ENCODE measurements at places on chromosomes 2 and 18.

- peak; percentile 51 for DNase-seq
Measured at GRCh38 chr18:46481048-46481846, 175.8 kb downstream of the LOXHD1 start.

- DNase-seq: no peak
Measured at GRCh38 chr2:235573331-235574221, 79.7 kb downstream of the AGAP1 start.

DNA sequence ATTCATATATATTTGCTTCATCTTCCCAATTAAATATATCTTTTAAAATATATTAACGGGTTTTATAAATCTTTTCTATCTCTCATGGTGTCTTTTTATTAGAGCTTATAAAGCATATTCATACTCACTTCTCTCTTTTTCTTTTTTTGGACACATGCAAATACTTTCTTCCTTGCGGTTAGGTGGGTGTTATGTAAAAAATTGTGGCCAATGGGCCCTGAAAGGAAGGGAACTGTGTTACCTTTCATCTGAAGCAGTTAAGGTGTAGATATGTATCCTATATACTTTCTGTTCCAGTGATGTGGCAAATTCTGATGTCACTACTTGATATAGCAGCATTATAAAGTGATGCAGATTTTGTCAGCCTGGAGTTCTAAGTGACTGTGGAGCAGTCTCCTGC lies 714.5 kb downstream of the PLCL1 start:
- no peak for DNase-seq

- no peak for DNase-seq
Measured at GRCh38 chr2:238868067-238868524, 20.2 kb downstream of the TWIST2 start.

DNA sequence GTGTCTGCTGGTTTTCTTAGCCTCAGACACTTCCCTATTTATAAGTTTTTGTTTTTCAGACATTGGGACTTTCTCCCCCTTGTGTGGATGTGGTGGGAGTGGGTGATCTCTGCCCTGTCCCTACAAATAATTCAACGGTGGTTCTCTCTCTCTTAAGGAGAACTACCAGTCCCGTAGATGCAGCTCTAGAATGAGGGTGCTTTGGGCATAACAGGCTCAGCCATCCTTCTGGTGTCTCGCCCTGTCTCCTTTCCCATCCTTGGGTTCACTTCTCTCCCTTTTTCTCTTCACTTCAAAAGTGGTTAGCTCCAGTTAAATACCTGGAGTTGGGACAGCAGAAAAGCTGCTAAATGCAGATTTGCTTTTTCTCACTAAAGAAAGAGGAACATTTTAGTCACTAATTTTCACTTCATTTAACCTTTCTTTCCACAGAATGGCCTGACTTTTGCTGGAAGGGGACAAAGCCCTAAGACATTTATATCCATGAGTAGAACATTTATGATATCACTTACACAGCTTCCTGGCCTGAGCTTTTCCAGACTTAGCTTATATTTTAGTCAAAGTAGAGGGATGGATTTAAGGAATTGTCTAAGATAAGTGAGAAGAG lies 121.2 kb upstream of the CXCR4 start:
- no peak for DNase-seq

DNA sequence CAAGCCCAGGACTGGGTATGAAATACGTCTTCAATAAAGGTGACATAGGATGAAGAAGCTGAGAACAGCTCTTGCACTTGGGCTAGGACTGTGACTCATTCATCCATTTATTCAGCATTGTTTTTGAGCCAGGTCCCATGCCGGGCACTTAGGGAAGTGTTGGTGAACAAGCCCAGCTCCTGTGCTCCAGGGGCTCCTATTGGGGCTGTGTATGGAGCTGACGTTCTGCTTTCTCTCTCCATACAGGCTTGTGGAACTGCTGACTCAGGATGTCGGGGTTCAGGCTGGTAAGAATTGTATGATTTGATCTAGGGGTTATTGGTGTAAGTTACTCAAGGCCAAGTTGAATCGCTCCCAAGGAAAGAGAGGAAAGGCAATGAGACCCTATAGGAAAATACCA lies 24.0 kb downstream of the MYO7B start:
- no peak for DNase-seq

GRCh38 chr2:137380610-137381009 lies 583.7 kb upstream of the HNMT start:
- DNase-seq: no peak

DNA sequence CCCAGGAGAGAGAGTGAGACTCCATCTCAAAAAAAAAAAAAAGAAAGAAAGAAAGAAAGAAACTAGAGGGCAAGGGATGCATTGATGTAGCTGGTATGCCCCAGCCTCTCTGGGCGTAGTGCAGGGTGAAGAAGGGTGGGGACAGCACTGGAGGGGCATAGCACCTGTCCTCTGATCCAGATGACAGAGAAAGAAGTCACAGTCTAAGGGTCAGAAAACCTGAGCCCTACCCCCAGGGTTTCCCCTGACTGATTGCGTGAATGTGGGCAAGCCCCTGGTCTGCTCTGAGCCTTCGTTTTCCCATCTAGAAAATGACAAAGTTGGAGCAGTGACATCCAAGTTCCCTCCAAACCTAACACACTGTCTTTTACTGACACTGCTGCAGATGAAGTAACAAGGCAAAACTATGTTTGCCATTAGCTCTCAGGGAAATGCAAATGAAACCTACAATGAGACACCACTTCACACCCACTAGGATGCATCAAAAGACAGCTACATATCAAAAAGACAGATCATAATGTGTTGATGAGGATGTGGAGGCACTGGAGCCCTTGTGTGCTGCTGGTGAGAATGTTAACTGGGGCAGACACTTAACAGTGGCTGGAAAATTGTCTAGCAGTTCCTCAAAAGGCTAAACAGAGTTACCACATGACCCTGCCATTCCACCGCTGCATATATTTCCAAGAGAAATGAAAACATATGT lies 19.5 kb upstream of the YWHAQ start:
- no peak for DNase-seq

- DNase-seq: no peak
Measured at GRCh38 chr2:22942441-22942840, 442.5 kb upstream of the KLHL29 start.

GRCh38 chr2:84077496-84077895 lies 381.6 kb downstream of the SUCLG1 start:
- DNase-seq: no peak

- DNase-seq: no peak
Measured at GRCh38 chr2:18912225-18912888, 323.0 kb upstream of the NT5C1B start.

GRCh38 chr18:32317651-32318050 lies 127.8 kb downstream of the MEP1B start:
- DNase-seq: no peak

- DNase-seq: no peak
Measured at GRCh38 chr2:67773851-67774250, 289.0 kb downstream of the C1D start.

DNA sequence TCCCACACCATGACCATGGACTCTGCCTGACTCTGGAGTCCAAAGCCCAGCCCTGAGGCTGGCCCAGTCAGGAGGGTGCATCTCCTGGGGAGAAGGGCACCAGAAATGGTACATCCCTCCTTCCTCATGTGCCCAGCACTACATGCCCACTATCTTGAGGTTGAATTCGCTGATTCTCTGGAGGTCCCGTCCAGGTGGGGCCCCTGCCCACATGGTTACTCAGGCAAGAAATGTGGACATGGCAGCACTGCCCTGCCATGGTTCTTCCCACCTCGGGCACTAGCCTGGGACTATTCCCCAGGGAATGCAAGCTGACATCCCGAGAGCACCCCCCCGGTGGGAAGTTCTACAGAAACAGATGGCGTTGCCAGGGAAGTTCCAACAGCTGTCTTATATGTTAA lies 15.3 kb upstream of the HES6 start:
- no peak for DNase-seq

DNA sequence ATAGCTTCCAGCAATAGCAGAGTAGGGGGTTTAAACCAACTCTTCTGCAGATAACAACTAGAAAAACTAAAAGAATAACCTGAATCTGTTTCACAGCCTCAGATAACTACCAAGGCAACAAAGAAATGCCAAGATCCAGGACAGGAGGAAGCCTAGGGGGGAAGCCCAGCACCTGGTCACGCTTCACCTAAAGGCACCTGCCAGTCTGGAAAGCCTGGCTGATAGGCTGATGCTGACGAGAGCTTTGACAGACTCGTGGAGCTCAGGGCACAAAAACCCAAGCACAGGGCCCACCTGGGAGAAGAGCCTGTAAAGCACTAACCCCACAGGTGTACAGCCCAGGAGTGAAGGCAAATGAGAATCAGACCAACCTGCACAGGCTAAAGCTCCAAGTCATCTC lies 22.6 kb downstream of the EIPR1 start:
- no peak for DNase-seq

- no peak for DNase-seq
Measured at GRCh38 chr2:8628179-8628865, 53.5 kb upstream of the ID2 start.

- no peak for DNase-seq
Measured at GRCh38 chr2:185978634-185979407, 240.2 kb downstream of the FSIP2 start.

DNA sequence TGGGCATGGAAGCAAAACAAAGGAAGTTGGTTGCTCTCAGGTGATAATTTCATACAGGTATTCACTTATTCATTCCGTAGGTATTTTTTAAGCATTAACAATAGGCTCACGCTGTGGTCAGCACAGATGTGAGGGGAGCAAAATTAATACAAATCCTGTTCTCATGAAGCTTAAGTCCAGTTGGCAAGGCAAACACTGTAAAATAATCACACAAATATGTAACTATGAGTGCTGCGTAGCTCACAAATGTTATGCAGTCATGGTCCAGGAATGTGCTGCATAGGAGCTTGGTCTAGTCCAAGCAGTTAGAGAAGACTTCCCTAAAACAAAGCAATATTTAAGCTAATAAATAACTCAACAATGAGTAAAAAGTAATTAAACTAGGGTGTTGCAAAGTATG lies 23.9 kb downstream of the SP5 start:
- no peak for DNase-seq

- no peak for DNase-seq
Measured at GRCh38 chr18:36769611-36770314, 59.0 kb downstream of the TPGS2 start.

DNA sequence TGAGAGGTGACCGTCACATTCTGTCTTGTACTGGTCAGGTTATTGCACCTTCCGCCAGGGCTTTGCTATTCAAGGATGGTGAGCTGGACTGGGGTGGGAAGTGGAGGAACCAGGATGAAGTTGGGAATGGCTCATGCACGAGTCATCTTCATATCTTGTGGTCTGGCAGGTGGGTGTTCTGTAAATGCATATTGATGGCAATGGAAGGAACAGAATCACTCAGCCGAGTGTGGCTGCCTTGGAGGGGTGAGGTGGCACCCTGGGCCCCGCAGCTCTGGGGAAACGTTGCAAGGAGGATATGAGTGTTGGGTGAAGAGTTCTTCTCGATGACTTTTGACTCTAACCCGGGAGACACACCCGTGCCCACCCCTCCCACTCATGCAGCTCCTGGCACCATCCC lies 1.2 kb downstream of the NEU2 start:
- no peak for DNase-seq

DNA sequence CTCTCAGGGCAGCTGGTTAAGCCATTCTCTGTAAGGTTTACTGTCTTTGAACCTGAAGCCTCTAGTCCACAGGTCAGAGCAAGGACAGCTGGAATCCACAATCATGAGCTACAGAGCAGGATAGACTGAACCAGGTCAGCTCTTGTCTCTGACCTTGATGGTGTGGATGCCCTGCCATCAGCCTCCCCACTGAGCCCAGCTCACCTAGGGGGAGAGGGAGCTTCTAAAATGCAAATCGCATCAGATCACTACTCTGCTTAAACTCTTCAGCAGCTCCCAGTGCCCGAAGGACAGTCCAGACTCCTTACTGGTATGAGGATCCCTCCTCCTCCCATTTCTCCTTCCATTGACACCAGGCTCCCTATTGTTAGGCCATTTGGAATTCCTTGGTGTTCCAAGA lies 255.3 kb upstream of the CCDC68 start:
- DNase-seq: no peak

DNA sequence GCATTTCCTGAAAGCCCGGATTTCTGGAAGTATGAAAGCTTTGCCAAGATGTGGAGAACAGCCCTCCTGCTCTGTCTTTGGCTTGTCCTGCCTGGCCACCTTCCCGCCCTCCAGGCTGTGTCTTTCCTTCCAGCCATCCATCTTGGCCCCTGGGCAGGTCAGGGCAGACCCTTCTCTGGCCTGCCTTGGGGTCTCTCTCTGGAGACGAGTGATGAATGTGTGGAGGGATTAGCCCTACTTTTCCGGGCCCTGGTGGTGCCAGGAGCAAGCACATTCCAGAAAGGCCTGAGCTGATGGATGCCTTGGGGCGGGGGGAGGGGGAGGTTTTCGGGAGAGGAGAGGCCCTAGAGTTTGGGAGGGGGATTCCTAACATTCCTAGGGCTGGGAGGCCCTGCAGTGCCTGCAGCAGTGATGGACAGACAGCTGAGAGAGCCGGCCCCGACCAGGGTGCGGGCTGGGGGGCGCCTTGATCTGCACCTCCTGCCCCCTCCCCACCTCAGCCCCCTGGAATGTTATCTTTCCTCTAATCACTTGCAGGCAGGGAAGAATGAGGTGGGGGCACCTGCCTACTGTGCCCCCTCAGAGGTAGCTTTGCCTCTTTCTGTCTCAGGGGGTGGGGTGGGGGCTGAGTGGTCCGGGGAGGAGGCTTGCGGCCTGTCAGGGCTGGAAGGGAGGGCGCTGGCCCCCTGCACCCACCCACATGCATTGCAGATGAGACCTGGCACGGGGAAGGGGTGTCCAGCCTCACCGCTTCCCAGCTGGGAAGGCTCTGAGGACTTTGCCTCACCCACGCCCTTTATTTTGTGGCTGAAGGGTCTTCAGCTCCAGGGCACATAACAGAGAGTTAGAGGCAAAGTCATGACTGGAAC lies 156.2 kb downstream of the DDX1 start:
- no peak for DNase-seq

DNA sequence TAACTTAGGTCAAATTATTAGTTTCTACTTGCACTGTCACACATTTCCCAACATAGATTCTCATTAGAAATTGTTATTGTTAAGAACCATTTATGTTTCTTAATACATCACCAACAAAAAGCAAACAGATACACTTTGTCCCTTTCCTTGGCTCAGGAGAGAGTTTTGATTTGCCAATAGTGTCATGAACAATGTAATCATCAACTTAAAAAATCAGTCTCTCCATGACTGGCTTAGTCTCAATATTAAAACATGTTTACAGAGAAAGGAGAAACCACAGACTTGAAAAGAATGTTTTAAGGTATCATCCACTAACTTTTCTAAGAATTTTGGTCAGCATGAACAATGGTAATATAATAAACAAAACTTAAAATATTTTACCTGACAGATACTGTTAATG lies 416.5 kb upstream of the KCNH7 start:
- DNase-seq: no peak

All from B cell (primary cell).